IMR-90 (cell line): ENCODE measurements at places on chromosomes 2 and 18. TPM values are rescaled to one million over a fixed set of nuclear protein-coding genes. Genes with fewer than 3 reads are reported as not detected.

Gene CRACDL
- polyA plus RNA-seq: not detected in 2 replicates

Gene LIPG
- 0.13 and 0.14 TPM in 2 replicates for polyA plus RNA-seq

Gene TNS1
- polyA plus RNA-seq: 40.3 and 41.1 TPM in 2 replicates

Gene IL1A
- 0.39 and 0.48 TPM in 2 replicates for polyA plus RNA-seq

Gene CAPN14
- polyA plus RNA-seq: 0.07 and 0.09 TPM in 2 replicates
